Activated CD4-positive, alpha-beta T cell treated with anti-CD3 and anti-CD28 coated beads for 36 hours (primary cell): ENCODE measurements at places on chromosomes 12 and 14.

DNA sequence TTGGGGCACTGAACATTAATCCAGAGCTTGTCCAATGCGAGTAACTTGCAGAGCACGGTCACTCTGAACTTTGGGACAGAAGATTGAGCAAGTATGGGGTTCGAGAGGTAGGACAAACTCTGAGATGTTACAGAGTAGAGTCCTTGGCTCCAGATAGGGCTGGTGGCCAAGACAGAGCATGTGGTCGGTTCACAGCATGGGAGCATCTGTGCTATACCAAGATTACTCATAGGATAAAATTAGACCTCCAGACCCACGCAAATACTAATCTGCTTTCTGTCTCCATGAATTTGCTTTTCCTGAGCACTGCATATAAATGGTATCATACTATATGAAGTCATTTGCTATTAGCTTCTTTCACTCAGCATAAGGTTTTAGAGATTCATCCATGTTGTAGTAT, 93.4 kb upstream of the TBX5 start:
- no peak for DNase-seq

DNA sequence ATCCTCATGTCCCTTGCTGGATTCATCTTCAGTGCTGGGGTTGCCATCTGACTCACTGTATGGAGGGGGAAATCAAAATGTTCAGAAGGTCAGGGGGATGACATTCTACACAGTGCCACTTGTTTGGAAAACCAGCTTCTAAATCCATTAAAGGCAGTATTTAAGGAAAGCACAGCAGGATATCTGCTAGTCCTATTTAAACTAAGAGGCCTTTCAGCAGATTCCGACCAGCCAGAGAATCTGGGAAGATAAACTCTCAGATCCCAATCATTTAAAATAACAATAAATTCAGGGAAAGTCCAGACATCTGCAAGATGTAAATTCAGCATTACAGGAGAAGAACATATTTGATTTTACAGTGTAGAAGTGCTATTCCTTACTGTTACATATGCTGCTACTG, 3.8 kb downstream of the SIX4 start:
- DNase-seq = no peak

GRCh38 chr12:44476683-44477082, 399.4 kb downstream of the NELL2 start:
- DNase-seq = no peak

DNA sequence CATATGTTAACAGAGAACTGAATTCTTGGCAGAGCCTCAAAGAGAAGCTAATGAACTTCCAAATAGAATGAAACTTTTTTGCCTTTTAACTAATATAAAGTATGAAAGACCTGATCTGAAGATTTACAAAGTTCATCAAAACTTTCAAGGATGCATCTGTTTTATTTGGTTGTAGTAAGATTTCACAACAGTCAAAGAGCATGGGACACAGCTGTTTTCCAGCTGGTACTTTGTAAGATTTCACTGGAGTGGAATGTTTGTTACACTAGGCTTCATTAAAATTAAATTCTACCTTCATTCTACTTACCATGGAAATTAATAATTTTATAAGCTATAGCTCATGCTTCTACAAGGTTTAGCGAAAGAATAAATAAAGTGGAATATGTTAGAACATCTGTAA, 351.2 kb downstream of the SLC6A15 start:
- DNase-seq = no peak

- peak; percentile 77 for DNase-seq
These were observed 110.1 kb upstream of the TMEM132D start for GRCh38 chr12:130013771-130014484.

GRCh38 chr14:53380867-53381225, 227.7 kb upstream of the DDHD1 start:
- no peak for DNase-seq
